ENCODE measurements at places on chromosomes 5 and 9. TPM values are rescaled to one million over a fixed set of nuclear protein-coding genes. Genes with fewer than 3 reads are reported as not detected.

The STPG3 gene
- total RNA-seq: not detected

The SLC24A2 gene
- not detected for total RNA-seq

The CCL27 gene
- total RNA-seq: not detected

The BARHL1 gene
- not detected for total RNA-seq

The ANAPC2 gene
- total RNA-seq: 75.5 TPM

The GRIN3A gene
- not detected for total RNA-seq

The PCDHGB4 gene
- 0.29 TPM for total RNA-seq

The MED22 gene
- total RNA-seq: 43.3 TPM

The TPPP gene
- total RNA-seq: 0.05 TPM

The RAD50 gene
- total RNA-seq: 41.8 TPM

- H3K27me3 ChIP-seq: peaks cover 29% of the 10 kb centered on the region
- no peak overlapping the region for H3K27ac ChIP-seq
- no peak for DNase-seq
- H3K4me1 ChIP-seq: no peaks in the 10 kb centered on the region
- no peak overlapping the region for H3K4me3 ChIP-seq
Measured at GRCh38 chr5:135207866-135208265, 173.8 kb upstream of the PITX1 start.

- H3K4me1 ChIP-seq: no peaks in the 10 kb centered on the region
- no peak overlapping the region for H3K4me3 ChIP-seq
- H3K27me3 ChIP-seq: no peaks in the 10 kb centered on the region
- DNase-seq: no peak
- H3K27ac ChIP-seq: no peak overlapping the region
- H3K36me3 ChIP-seq: peaks cover 6% of the 10 kb centered on the region
Measured at GRCh38 chr5:17365811-17366138, 132.3 kb upstream of the TAF11L2 start.

DNA sequence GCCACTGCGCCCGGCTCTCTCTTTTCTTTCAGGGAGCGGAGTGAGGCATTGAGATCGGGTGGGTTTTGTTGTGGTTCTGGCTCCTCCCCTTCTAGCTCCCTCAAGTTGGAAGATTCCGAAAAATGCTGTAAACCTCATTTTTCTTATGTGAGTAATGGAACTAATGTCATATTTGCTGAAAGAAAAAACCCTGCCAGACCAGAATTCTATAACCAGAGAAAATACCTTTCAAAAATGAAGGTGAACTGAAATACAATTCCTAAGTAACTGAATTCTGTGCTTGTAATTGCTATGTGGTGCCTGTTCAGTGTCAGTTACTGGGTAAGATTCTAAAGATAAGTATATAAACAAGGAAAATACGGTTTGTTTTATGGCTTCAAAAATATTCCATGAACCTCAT, 30.9 kb upstream of the CDK20 start:
- no peaks in the 10 kb centered on the region for H3K36me3 ChIP-seq
- peaks cover 15% of the 10 kb centered on the region for H3K27me3 ChIP-seq
- DNase-seq: no peak
- no peak overlapping the region for H3K27ac ChIP-seq
- peaks cover 5% of the 10 kb centered on the region for H3K4me1 ChIP-seq

- no peaks in the 10 kb centered on the region for H3K36me3 ChIP-seq
- H3K4me3 ChIP-seq: no peak overlapping the region
- H3K27ac ChIP-seq: no peak overlapping the region
- no peak for DNase-seq
Measured at GRCh38 chr5:64110222-64110621, 55.4 kb upstream of the RNF180 start.

GRCh38 chr5:50967563-50968355, 301.3 kb downstream of the PARP8 start:
- no peak for DNase-seq
- H3K27me3 ChIP-seq: peaks cover 58% of the 10 kb centered on the region
- peak overlapping the region; percentile 47 for H3K4me3 ChIP-seq
- no peak overlapping the region for H3K27ac ChIP-seq

DNA sequence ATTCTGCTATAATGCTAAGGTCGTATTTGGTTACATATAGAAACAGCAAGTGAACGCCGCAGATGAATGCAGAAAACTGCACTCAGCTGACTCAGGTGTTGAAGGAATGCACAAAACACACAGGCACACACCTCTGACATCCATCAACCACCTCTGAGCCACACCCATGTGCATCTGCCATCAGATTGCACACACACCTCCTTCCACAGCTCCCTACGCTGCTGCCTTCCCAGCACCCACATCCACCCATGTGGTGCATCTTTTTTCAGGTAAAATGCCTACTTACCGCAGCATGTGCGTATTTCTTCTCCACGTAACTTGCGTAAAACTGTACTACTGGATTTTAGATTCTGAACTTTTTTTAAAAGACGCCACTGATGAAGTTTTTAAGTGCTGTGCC, 7.1 kb downstream of the STK10 start:
- peak overlapping the region; percentile 97 for H3K27ac ChIP-seq
- H3K4me1 ChIP-seq: peaks cover 65% of the 10 kb centered on the region
- no peaks in the 10 kb centered on the region for H3K36me3 ChIP-seq

DNA sequence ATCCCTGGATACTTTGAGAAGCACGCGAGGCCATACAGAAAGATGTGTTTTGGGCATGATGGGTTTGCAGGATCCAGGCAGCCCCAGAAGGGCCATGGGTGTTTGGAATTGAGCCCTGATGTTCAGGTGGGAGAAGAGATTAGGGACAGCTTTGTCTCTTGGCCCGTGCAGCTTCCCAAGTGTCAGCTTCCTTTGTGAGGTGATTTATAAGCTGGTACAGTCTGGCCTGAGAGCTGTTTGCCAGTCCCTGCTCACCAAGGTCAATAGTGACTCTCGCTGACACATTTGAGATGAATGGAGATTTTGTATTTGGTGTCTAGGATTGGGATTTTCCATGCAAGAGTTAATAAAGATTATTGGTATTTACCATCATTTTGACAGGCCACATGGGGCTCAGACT, 165.9 kb downstream of the ICE1 start:
- no peaks in the 10 kb centered on the region for H3K4me1 ChIP-seq
- H3K27ac ChIP-seq: no peak overlapping the region

GRCh38 chr9:136969774-136970173, 7.5 kb upstream of the PTGDS start:
- DNase-seq: no peak
- H3K27ac ChIP-seq: no peak overlapping the region
- H3K27me3 ChIP-seq: no peaks in the 10 kb centered on the region
- no peak overlapping the region for H3K4me3 ChIP-seq

DNA sequence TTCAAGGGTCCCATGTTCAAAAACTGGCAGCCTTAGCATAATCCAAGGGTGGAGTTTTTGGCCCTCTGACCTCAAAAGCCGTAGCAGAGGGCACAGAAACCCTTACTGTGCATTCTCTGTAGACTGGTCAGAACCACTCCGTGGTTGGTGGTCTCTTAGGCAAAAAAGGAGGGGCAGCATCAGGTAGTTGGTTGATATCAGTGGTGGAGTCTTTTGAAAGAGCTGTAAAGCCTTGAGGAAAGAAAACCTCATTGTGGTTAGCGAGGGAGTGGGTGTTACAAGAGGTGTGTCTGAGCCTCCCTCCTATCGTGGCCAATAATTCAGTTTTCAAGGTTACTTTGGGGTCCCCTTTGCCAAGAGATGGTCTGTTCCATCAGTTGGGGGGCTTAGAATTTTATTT, 40.9 kb downstream of the ARHGEF28 start:
- H3K27me3 ChIP-seq: peaks cover 14% of the 10 kb centered on the region
- H3K36me3 ChIP-seq: no peaks in the 10 kb centered on the region
- peak overlapping the region; percentile 62 for H3K4me3 ChIP-seq
- peaks cover 31% of the 10 kb centered on the region for H3K4me1 ChIP-seq

DNA sequence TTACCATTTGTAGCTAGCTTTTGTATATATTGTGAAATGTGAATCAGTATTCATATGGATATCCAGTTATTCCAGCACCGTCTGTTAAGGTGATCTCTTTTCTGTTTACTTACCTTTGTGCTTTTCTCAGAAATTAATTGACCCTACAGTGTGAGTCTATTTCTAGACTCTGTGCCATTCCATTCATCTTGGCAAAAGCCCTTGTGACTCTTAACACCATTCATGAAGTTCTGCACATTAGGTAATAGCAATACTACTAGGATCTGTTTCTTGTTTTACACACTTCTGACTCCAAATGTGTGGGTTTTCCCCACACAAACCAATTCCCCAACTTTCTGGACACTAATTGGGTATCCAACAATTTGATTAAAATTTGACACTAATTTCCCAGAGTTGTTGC, 40.4 kb downstream of the SLC12A2 start:
- H3K27ac ChIP-seq: no peak overlapping the region
- H3K36me3 ChIP-seq: peaks cover 7% of the 10 kb centered on the region
- no peak for DNase-seq
- H3K4me3 ChIP-seq: no peak overlapping the region

DNA sequence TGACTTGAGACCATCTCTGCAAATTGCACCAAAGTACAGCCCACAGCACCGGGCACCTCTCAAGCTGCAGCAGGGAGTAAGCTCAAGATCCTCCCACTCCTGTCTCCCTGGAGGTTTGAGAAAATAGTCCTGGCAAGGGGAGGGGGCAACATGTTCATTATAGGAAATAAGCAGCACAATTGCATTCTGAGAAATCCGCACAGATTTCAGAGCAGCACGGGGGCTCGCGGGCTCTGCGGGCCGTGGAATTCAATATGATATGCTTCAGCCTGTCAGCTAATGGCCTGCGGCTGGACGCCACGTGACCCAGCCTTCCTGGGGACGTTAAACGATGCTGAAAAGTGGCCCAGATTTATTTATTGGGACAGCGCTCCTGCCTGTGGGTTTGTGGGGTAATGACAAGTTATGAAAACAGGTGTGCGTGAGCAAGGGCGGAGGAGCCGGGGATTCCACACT, 156.4 kb downstream of the DAB2IP start:
- peaks cover 11% of the 10 kb centered on the region for H3K27me3 ChIP-seq
- no peak overlapping the region for H3K27ac ChIP-seq
- H3K4me1 ChIP-seq: no peaks in the 10 kb centered on the region
- no peak for DNase-seq
- H3K36me3 ChIP-seq: peaks cover 6% of the 10 kb centered on the region
- no peak overlapping the region for H3K4me3 ChIP-seq

- no peaks in the 10 kb centered on the region for H3K36me3 ChIP-seq
- no peak overlapping the region for H3K4me3 ChIP-seq
- DNase-seq: no peak
Measured at GRCh38 chr9:122336866-122337555, 33.8 kb upstream of the PTGS1 start.

GRCh38 chr9:72675586-72675985, 154.2 kb downstream of the TMC1 start:
- H3K4me3 ChIP-seq: no peak overlapping the region
- DNase-seq: no peak
- H3K27me3 ChIP-seq: peaks cover 21% of the 10 kb centered on the region
- no peaks in the 10 kb centered on the region for H3K4me1 ChIP-seq

GRCh38 chr9:37925786-37926736, 22.1 kb upstream of the SLC25A51 start:
- H3K36me3 ChIP-seq: no peaks in the 10 kb centered on the region
- no peaks in the 10 kb centered on the region for H3K4me1 ChIP-seq
- no peak overlapping the region for H3K27ac ChIP-seq

DNA sequence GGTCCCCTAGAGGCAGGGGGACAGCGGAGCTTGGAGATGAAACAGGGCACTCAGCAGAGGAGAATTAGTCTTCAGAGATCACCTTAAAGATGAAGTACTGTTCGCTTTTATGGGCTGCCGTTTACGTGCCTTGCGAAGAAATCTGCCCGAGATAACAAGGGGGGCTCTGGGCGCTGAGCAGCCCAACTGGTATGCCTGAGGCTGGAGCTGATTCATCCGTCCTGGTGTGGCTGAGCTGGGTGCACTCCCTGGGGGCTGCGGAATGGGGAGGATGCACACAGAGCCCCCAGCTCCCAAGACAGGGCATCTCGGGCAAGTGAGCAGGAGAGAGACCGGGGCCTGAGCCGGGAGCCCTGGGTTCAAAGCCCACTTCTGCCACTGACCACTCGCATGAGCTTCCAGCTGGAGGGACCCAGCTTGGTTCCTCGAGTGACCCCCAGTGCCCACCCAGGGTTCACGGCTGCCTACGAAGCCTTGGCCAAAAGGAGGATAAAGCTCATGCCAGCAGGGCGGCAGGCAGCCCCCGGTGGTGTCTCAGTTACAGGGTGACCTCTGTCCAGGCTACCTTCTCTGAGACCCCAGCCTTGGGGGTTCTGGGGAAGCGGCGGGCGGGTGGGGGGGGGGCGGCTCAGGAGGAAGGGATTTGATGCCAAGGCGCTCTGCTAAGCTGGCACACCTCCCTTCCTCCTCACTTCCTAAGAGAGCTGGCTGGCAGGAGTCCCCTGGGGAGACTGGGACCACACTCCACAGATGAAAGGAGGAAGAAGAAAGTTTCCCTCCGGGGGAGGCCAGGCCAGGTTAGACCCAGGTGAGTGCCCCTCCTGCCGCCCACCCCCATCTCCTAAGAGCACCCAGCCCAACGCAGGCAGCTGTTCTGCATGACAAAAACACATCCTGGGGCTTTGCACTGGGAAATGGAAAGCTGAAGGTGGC, 5.7 kb downstream of the FIBCD1 start:
- H3K27me3 ChIP-seq: peaks cover 38% of the 10 kb centered on the region
- DNase-seq: no peak
- H3K4me1 ChIP-seq: peaks cover 3% of the 10 kb centered on the region
- H3K36me3 ChIP-seq: no peaks in the 10 kb centered on the region
- no peak overlapping the region for H3K27ac ChIP-seq

GRCh38 chr5:131533836-131534235, 101.2 kb downstream of the RAPGEF6 start:
- peak overlapping the region; percentile 81 for H3K27ac ChIP-seq
- H3K27me3 ChIP-seq: no peaks in the 10 kb centered on the region
- no peak for DNase-seq

GRCh38 chr5:1593903-1594356, 70.2 kb upstream of the LPCAT1 start:
- no peaks in the 10 kb centered on the region for H3K27me3 ChIP-seq
- no peak overlapping the region for H3K27ac ChIP-seq
- peak overlapping the region; percentile 58 for H3K4me3 ChIP-seq
- no peak for DNase-seq
- peaks cover 4% of the 10 kb centered on the region for H3K4me1 ChIP-seq

DNA sequence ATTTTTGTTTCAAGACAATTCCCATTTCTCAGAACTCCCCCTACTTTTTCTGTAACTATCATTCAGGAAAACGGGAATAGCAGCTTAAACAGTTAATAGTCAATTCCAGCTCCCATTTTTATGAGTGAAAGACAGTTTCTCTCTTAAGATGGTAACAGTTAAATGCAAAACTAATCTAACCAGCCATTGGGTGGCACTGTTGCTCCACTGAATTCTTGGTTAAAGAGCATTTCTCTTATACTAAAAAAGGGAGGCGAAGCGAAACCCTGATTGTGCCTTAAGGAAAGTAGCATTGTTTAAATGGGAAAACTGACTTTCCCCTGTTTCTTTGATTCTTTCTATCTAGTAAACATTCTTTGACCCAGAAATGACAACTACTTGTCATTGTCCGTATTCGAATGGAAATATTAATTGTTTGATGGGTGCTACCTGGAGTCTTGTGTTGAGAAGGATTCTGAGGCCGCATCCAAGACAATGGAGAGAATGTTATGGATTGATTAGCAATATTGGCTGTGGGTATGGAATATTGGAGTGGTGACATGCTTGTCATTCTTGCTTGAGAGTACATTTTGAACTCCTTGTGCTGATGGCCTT, 507.8 kb downstream of the MAT2B start:
- no peak overlapping the region for H3K4me3 ChIP-seq
- H3K27me3 ChIP-seq: no peaks in the 10 kb centered on the region
- H3K36me3 ChIP-seq: no peaks in the 10 kb centered on the region
- H3K27ac ChIP-seq: no peak overlapping the region
